Activated T-cell treated with anti-CD3 and anti-CD28 coated beads, Interleukin-2, amount 50 U/mL, for 4 hours (primary cell): ENCODE measurements at places on chromosomes 3 and 15. TPM values are rescaled to one million over a fixed set of nuclear protein-coding genes. Genes with fewer than 3 reads are reported as not detected.

Gene CXCR6
- 1.6 TPM for total RNA-seq

Gene ITPKA
- total RNA-seq, result 0.47 TPM

Gene CRYBG3
- 1.4 TPM for total RNA-seq

Gene KBTBD8
- 32.1 TPM for total RNA-seq

Gene FBN1
- 0.22 TPM for total RNA-seq

Gene TICRR
- 4.5 TPM for total RNA-seq

Gene GOLGA6C
- total RNA-seq, result not detected

Gene TJP1
- total RNA-seq, result 0.71 TPM

Gene TIPIN
- total RNA-seq, result 69.3 TPM

Gene HDC
- total RNA-seq, result 1.5 TPM

Gene CPN2
- total RNA-seq, result 0.08 TPM

Gene SAXO2
- total RNA-seq, result 3.4 TPM

Gene FBLN2
- total RNA-seq, result 0.63 TPM

Gene GPR27
- 2.4 TPM for total RNA-seq

Gene PLXND1
- 4.8 TPM for total RNA-seq

Gene TNFAIP8L3
- total RNA-seq, result 0.15 TPM

Gene ARPP21
- total RNA-seq, result not detected

Gene IQCH
- 0.53 TPM for total RNA-seq

Gene PPP1R14D
- total RNA-seq, result not detected

Gene SERPINI2
- not detected for total RNA-seq

Gene CEMIP
- 0.30 TPM for total RNA-seq

Gene ATP10A
- 31.3 TPM for total RNA-seq
